ENCODE measurements at places on chromosomes 13 and 19.

DNA sequence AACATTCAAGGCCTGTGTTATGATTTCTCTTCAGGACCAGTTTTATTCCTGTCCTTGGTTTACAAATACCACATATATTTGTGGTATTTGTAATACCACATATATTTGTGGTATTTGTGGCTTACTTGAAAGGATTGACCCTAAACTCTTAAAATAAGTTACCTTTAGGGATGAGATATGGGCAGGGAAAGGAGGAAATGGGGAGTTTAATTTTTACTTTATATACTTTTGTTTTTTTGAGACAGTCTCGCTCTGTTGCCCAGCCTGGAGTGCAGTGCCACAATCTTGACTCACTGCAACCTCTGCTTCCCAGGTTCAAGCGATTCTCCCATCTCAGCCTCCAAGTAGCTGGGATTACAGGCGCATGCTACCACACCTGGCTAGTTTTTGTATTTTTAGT lies 2.3 kb upstream of the TGDS start:
- DNase-seq = no peak

DNA sequence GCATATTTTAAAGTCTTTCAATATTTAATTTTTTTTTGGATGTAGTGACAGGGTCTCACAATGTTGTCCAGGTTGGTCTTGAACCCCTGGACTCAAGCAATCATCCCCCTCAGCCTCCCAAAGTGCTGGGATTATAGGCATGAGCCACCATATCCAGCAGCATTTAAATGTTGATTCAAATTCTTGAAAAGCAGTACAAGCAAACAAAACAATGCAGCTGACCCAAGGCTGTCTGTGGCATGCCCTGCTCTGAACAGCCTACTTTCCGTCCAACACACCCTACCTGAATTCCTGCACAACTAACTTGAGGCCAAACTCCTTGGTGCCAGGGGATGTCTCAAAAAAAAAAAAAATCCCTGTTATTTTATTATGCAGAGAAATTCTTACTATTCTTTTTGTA lies 23.0 kb downstream of the NEK5 start:
- no peak for DNase-seq

GRCh38 chr13:22047082-22047784 lies 376.4 kb downstream of the FGF9 start:
- no peak for DNase-seq

DNA sequence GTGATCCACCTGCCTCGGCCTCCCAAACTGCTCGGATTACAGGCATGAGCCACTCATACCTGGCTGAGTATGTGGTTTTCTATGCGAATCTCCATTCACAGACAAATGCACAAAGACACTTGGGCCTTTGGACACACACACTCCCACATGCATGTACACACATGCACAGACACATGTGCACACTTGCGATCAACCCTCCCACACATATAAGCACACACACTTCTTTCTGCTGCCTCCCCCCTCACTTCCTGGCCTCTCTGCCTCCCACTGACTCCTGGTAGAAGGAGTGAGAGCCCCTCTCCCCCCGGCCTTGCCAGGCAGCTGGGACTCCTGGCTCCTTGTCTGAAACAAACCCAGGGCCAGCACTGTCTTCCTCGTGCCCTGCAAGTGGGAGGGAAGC lies 29.3 kb upstream of the PLEKHF1 start:
- DNase-seq = no peak

- DNase-seq = peak; percentile 79
Observed at GRCh38 chr19:13163609-13164342, 13.6 kb downstream of the IER2 start.

- no peak for DNase-seq
Observed at GRCh38 chr19:52148256-52148655, 8.5 kb upstream of the ZNF616 start.

- no peak for DNase-seq
Observed at GRCh38 chr13:80359778-80360452, 19.0 kb upstream of the SPRY2 start.

- no peak for DNase-seq
Observed at GRCh38 chr13:53237696-53238095, 209.1 kb downstream of the OLFM4 start.

DNA sequence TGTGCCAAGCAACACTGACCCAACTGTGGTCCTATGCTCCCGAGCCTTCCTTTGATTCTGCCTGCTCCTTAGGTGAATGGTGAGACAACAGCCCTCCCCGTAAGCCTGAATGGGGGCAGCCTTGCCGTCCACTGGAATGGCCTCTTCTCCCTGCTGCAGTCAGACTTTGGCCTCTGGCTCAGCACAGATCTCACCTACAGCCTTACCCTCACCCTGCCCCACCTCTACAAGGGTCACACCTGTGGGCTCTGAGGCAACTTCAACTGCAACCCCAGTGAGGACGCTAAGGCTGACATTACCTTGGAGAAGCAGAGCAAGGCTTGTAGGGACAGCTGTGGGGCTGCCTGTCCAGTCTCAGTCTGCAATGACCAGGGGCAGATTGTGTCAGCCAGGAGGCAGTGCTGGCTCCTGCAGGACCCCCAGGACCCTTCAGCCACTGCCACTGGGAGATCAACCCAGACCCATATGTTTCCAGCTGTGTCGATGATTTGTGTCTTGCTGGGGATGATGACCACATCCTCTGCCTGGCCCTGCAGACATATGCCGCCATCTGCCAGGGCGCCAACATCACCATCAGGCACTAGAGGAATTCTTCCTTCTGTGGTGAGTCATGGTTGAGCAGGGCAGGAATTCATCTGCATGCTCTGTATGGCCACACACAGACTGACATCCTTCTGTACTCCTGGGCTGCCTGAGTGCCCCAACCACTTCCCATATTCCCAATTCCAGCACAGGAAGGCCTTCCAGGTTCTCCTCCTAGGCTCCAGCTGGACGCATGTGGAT lies 27.3 kb upstream of the FXYD3 start:
- DNase-seq = no peak

- no peak for DNase-seq
Observed at GRCh38 chr19:48638831-48639381, 1.7 kb upstream of the DBP start.

DNA sequence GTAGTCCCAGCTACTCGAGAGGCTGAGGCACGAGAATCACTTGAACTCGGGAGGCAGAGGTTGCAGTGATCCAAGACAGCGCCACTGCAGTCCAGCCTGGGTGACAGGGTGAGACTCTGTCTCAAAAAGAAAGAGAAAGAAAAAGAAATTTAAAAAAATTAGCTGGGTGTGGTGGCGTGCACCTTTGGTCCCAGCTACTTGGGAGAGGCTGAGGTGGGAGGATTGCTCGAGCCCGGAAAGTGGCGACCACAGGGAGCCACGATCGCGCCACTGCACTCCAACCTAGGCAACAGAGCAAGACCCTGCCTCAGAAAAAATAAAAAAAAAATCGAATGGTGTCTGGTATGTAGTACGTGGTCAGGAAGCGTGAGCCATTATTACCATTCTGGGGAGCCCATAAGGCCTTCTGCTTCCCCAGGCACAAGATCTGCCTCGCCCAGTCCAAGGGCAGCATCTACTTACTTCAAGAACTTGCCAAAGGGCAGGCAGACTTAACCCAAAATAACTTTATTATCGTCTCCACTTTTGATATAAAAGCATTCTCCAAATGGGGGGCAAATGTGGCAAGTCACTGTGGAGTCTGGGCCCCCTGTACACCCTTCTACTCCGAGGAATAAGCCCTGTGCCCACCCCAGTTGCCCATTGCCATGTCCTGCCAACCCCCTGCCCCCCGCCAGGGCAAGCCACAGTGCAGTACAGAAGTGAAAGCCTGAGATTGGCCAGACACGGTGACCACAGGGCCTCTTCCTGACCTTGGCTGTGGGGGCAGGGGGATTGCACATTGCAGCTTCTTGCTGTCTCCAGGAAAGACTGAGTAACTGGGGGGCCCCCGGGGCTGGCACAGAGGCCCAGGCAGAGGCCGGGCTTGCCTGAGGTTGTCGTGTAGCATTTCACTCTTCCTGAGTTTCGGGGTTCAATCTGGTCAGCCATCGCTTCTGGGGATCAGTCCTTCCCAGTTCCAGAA lies 12.6 kb downstream of the CCL25 start:
- no peak for DNase-seq

DNA sequence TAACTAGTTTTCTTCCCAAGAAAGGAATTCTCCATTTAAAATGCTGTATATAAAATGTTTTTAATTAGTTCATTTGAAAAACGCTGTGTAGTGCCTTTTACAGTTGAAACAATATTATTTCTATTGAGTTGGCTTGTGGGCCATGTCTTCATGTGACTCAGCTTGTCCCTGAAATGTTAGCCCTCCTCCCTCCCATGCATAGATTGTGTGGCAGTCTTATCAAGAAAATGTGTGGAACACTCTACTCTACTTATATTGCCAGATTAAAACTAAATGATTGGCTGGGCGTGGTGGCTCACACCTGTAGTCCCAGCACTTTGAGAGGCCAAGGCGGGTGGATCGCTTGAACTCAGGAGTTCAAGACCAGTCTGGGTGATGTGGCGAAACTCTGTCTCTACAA lies 33.4 kb downstream of the TFDP1 start:
- DNase-seq = peak; percentile 53

DNA sequence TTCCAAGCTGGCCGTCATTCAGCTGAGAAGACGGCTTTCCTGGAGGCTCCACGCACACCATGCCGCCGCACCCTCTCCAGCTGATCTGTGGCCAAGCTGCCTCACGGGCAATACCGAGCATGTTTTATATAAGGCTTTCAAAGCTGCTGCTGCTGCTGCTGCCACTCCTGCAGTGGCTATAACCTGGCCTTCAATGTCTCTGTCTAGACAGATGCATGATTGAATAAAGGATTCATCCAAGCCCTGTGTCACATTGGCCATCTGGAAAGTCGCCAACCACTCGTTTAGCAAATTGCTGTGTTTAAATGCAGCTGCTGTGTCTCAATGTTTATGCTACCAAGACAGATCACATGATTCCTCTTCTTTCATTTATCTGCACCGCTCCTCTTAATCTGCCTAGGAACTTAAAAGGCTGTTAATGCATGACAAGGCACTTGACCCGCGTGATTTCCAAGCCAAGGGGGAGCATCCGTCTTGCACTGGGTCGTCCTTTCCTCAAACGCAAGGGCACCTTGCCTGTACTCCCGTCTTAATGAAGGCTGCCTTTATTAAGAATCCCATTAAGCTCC lies 114.3 kb downstream of the TEX26 start:
- peak; percentile 7 for DNase-seq

DNA sequence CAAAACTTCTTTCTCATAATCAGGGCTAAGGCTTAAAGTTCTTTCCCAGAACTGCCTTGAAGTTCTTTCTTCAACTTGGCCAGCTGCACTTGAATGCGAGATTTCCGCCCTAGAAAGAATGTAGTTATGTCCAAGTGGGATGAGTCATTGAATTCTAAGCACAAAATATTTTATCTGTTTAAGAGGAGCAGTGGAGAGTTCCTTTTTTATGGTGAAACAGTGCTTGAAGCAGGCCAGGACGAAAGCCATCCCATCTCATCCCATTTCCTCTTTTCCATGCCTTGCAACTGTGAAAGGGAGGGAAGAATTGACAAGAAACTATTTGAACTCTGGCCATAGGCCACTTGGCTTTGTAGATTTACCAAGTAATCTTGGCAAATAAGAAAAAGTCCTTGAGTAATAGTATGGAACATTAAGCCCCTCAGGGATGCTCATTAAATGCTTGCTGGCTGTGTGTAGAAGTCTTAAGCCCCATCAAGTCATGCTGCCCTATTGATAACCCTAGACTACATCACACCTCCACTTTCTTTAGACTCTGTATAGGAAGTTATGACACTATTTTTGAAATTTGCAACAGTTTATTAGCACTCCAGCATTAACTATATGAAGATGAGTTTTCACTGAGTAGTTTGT lies 174.5 kb downstream of the KCTD12 start:
- DNase-seq = peak; percentile 10

DNA sequence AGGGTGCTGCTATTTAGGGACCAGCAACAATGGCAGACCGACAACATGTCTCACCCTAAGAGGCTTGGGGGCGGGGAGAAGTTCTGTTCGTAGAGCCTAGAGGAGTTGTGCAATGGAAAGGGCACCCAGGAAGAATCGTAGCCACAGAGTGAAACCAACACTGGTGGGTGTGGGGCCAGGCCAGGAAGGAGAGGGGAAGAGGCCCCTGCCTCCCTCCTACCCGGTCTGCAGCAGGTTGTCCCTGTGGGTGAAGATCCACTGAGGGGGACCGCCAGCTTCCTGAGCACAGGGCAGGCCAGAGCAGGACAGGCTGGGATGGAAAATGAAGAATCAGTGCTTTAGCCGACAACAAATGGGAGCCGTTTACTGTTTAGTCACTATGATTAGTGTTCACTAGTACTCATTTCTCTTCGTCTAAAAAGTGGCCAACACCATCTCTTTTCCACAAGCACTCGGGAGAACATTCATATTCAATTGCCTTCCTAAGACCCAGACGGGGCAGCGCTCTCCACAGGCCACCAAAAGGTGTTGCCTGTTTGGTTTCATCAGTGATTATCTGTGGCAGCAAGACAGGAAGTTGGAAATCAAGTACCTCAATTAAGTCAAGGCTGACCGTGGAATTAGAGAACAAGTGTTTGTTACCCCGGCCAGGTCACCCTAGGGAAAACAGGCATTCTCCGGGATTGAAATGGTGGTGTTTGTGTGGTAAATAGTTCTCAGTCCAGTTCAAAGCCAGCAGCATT lies 1.1 kb upstream of the ATP11A start:
- peak; percentile 60 for DNase-seq

DNA sequence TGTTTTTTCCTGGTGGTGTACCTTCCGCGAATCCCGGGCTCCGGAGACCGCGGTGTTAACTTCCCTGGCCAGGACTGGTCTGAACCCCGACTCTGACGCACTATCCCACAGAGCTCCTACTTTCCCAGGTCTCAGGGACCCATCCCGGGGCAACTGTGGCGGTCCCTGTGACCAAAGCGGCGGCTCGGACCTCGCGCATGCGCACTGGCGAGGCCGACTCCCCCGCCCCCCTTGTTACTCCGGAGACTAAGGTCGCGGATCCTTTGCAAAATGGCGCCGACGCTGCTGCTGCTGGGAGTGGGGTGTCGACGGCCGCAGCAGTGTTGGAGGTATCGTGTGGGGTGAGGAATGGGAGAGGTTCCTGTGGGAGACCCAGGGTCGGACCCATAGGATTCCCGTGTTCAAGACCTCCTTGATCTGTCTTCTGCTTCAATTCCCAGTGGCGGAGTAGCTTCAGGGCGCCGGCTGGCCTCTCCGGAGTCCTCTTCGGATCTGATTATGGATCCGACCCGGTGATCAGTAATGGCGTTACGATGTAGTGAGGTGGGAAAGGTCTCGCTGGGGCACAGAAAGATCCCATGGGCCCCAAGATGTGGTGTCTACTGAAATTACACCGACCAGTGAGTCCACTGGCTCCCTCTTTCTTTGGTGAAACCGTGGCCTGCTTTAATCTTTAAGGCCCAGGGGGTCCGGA lies 66.6 kb upstream of the ZNF527 start:
- DNase-seq = no peak
